ENCODE measurements at places on chromosomes 1 and 21. TPM values are rescaled to one million over a fixed set of nuclear protein-coding genes. Genes with fewer than 3 reads are reported as not detected.

The KRTAP12-2 gene
- total RNA-seq: not detected

GRCh38 chr1:246117066-246117791 lies 389.9 kb downstream of the SMYD3 start:
- H3K27me3 ChIP-seq: no peaks in the 10 kb centered on the region
- no peak overlapping the region for H3K4me3 ChIP-seq
- peaks cover 3% of the 10 kb centered on the region for H3K4me1 ChIP-seq

- no peak for DNase-seq
- H3K36me3 ChIP-seq: peaks cover 2% of the 10 kb centered on the region
- H3K27ac ChIP-seq: no peak overlapping the region
- H3K4me1 ChIP-seq: peaks cover 13% of the 10 kb centered on the region
Measured at GRCh38 chr21:36806103-36806502, 107.2 kb downstream of the SIM2 start.

- no peaks in the 10 kb centered on the region for H3K36me3 ChIP-seq
- no peaks in the 10 kb centered on the region for H3K27me3 ChIP-seq
- peaks cover 11% of the 10 kb centered on the region for H3K4me1 ChIP-seq
- no peak for DNase-seq
- H3K27ac ChIP-seq: no peak overlapping the region
Measured at GRCh38 chr1:197150336-197151005, 4.0 kb upstream of the ASPM start.

- H3K36me3 ChIP-seq: no peaks in the 10 kb centered on the region
- H3K4me1 ChIP-seq: peaks cover 3% of the 10 kb centered on the region
- H3K27me3 ChIP-seq: no peaks in the 10 kb centered on the region
- peak overlapping the region; percentile 10 for H3K4me3 ChIP-seq
- peak; percentile 47 for DNase-seq
- no peak overlapping the region for H3K27ac ChIP-seq
Measured at GRCh38 chr1:72280131-72280530, 2.2 kb downstream of the NEGR1 start.

The ATP1A4 gene
- total RNA-seq: 0.10 TPM

DNA sequence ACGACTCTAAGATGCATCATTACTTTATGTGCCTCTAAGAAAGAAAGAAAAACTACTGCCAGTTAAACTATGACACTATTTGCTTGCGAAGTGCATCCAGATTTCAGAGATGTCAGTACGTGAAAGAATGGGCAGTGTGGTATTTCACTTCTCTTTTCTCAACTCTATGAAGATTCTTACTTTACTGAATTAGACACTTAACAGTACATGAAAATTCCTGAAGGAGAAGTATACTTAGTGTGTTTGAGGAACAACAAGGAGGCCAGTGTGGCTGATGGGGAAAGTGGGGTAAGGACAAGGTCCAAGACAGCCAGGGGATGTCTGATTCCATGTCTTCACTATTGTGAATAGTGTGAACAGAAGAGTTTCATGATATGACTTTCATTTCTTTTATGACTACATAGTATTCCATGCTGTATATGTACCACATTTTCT lies 53.9 kb upstream of the HSD17B7 start:
- H3K36me3 ChIP-seq: no peaks in the 10 kb centered on the region
- H3K4me1 ChIP-seq: peaks cover 3% of the 10 kb centered on the region
- no peak overlapping the region for H3K27ac ChIP-seq
- H3K27me3 ChIP-seq: no peaks in the 10 kb centered on the region
- no peak overlapping the region for H3K4me3 ChIP-seq
- no peak for DNase-seq

The PKNOX1 gene
- total RNA-seq: 18.3 TPM

The OR2T11 gene
- not detected for total RNA-seq

DNA sequence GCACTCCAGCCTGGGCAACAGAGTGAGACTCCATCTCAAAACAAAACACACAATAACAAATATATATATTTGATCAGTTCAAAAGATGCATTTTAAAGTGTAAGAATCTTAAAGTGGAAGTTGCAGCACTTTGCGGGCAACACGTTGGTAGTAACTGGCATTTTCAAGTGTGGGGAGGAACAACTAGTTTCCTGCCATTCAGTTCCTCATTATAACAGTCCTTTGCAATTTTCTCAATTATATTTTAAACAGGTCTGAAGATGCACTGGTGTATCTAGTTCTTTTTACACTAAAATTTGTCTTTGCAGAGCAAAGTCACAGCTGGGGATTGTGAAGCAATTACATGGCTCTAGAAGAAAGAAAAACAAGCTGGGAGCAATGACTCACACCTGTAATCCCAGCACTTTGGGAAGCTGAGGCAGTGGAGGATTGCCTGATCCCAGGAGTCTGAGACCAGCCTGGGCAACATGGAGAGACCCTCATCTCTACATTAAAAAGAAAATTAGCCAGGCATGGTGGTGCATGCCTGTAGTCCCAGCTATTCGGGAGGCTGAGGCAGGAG lies 25.3 kb downstream of the RRAGC start:
- DNase-seq: no peak
- peaks cover 3% of the 10 kb centered on the region for H3K27me3 ChIP-seq
- peaks cover 2% of the 10 kb centered on the region for H3K36me3 ChIP-seq
- H3K27ac ChIP-seq: no peak overlapping the region
- peaks cover 4% of the 10 kb centered on the region for H3K4me1 ChIP-seq

DNA sequence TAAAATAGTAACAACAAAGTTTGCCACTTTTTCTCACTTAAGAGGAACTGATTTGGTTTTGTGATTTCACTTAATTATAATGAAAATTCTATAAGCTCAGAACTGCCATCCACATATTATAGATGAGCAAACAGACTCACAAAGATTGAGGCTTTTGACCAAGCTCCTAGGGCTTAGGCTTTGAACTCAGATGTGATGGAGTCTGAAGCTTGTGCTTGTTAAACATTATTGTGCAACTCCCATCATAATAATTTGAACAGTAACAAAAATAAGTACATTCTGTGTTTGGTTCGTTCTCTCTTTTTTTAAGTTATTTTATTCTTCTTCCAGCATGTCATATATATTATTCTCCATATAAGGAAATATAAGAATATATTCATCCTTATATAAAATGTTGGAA lies 403.4 kb downstream of the PTPRC start:
- no peak overlapping the region for H3K4me3 ChIP-seq
- no peaks in the 10 kb centered on the region for H3K27me3 ChIP-seq
- H3K36me3 ChIP-seq: no peaks in the 10 kb centered on the region
- H3K27ac ChIP-seq: no peak overlapping the region

The KIF17 gene
- total RNA-seq: 4.2 TPM

The FCRL5 gene
- 0.20 TPM for total RNA-seq

DNA sequence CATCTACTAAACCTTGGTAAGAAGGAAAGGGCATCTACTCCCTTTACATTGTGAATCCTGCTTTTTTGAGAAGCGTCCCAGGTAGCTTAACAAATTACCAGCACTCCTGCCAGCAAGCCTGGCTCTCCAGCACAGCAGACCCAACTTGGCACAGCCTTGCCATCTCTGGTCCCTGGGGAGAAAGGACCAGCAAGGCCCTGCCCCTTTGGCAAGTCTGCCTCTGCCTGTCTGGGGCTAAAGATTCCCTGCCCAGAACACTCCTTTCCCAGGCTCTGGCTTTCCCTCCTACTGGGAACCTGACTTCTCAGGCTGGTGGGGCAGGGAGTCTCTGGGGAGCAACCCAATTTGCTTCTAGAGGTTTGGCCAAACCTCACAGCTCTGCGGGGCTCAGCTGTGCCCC lies 68.5 kb downstream of the ATP2B4 start:
- peaks cover 29% of the 10 kb centered on the region for H3K4me1 ChIP-seq
- no peak overlapping the region for H3K4me3 ChIP-seq
- no peaks in the 10 kb centered on the region for H3K27me3 ChIP-seq
- H3K36me3 ChIP-seq: peaks cover 7% of the 10 kb centered on the region
- peak overlapping the region; percentile 25 for H3K27ac ChIP-seq

The COA6 gene
- total RNA-seq: 14.9 TPM

The RHBDL2 gene
- total RNA-seq: 0.69 TPM

DNA sequence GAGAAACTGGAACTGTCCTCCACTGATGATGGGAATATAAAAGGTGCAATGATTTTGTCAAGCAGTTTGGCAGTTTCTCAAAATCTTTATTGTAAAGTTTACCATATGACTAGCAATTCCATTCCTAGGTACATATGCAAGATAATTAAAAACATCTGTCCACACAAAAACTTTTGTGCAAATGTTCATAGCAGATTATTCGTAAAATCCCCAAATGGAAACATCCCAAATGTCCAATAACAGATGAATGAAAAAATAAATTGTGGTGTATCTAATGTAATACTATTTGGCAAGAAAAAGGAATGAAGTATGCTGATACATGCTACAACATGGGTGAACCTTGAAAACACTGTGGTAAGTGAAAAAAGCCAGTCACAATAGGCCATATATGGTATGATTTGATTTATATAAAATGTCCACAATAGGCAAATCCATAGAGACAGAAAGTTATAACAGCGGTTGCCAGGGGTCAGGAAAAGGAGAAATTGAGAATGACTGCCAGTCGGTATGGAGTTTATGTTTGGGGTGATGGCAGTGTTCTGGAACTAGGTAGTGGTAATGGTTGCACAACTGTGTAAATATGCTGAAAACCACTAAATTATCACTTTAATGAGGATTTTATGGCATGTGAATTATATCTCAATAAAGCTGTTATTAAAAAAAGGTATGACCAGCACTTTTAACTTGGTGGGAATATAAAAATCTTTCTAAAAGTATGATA lies 81.7 kb upstream of the BEND5 start:
- DNase-seq: no peak
- no peaks in the 10 kb centered on the region for H3K36me3 ChIP-seq
- no peak overlapping the region for H3K27ac ChIP-seq
- no peaks in the 10 kb centered on the region for H3K27me3 ChIP-seq
- H3K4me3 ChIP-seq: no peak overlapping the region

The CZIB gene
- total RNA-seq: 87.2 TPM

DNA sequence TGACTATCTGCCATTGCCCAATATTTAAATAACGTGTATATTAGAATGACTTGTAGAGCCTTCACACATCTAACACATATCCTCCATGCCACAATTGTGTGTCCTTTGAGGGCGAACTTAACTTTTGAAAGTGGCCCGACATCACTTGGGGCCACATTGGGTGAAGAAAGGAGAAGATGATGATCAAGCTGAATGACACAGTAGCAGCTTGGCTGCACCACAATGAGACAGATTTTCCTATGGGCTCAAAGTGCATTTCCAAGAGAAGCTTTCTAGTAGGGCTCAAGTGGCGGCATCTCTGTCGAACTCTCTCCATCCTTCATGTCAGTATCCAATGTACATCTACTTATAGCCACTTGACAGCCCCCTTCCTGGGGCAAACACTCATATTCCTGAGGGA lies 3.7 kb upstream of the BGLAP start:
- no peaks in the 10 kb centered on the region for H3K27me3 ChIP-seq
- no peak for DNase-seq
- H3K4me3 ChIP-seq: no peak overlapping the region
